ENCODE measurements at places on chromosomes 13 and 19.

- H3K27me3 ChIP-seq = no peaks in the 10 kb centered on the region
- DNase-seq = no peak
- H3K4me1 ChIP-seq = peaks cover 54% of the 10 kb centered on the region
- H3K36me3 ChIP-seq = no peaks in the 10 kb centered on the region
Measured at GRCh38 chr19:45117671-45118070, 24.7 kb downstream of the PPP1R37 start.

DNA sequence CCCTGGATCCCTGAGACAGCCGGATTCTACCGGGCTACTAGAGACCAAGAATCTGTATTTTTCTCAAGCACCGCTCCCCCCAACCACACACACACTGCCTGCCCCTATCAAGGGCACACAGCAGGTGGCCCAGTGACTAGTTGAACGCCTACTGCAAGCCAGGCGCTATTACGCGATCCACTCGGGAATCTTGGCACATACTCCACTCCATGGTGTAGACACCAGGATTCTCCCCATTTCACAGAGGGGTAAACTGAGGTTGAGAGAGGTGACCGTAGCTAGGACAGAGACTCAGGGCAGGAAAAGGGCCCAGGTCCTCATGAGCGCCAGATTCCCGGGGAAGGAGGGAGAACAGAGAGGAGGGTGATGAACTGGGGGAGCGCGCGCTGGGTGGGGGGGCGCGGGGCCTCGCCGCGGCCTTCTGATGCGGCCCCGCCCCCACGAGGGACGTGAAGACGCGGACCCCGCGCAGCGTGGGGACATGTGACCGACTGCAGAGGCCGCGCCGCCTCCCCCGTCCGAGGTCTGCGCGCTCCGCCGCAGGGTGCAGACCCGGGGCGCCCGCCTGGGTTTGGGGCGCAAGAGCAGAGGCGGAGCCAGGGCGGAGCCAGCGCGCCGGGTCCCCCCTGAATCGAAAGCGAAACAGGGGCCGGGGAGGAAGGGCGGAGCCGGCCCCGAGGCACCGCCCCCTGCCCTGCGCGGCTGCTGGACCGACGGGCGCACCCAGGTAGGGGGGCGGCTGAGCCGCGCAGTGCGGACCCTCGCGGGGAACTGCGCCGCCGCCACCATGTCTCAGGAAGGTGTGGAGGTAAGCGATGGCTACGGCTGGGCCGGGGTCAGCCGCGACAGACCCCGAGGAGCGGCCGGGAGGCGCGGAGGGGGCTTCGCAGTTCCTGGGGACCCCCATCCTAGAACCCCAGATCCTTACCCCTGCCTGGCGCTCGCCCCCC, at the start of gene SHFL:
Gene SHFL (plus strand): TSS at position 677 of the 950 bp plus-strand sequence. CDS start 111 bp downstream, at position 788.
- DNase-seq = peak; percentile 93
- no peaks in the 10 kb centered on the region for H3K27me3 ChIP-seq
- H3K27ac ChIP-seq = peak within 1 kb of the TSS; percentile 87

DNA sequence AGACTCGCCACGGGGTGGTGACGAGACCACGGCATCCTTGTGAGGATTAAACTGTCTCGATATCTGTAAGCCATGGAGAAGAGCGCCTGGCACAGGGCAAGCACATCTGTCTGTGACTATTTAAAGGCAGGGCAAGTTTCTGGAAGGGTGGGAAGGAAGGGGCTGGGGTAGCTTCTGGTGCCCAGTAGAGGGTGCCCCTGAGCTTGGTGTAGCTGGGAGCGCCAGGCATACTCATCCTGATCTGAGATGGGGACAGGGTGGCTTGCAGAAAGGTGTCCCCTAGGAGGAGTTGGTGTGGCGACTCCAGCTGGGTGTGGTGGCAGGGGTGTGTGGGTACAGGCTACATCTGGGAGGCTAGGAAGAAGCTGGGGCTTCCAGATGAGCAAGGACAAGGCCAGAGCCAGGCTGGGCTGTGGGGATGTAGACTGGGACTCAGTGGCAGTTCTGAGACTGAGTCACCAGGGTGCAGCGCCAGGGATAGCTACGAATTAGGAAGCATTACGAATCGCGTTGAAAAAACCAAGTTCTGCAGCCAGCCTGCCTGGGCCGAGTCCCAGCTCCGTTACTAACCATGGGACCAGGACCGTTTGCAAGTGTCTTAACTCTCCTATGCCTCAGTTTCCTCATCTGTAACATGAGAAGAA, 23.1 kb upstream of the ASPDH start:
- H3K27me3 ChIP-seq = no peaks in the 10 kb centered on the region
- DNase-seq = no peak
- H3K4me3 ChIP-seq = no peak overlapping the region
- no peaks in the 10 kb centered on the region for H3K36me3 ChIP-seq
- H3K27ac ChIP-seq = no peak overlapping the region

DNA sequence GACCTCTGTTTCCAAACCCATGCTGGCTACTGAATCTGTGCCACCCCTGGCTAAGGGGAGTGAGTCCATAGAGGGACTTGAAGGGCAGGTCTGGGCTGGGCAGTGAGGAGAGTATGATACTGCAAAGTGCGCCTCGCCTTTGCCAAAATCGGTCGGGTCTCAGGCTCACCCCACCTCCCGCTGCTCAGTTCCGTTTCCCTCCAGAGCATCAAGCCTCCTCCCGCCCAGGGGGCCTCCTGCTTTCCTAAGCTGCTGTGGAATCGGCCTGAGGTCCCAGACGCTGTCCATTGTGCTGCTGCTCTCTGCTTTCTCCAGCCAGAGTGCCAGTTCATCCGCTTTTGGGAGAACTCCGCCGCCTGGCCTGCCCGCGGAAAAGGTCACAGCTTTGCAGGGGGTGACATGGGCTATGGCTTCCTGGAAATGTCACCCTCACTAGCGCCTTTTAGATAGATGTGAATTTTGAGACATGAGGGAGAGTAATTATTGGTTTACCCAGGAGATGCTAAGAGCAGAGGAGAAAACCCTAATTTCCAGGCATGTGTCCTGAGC, 1418.4 kb downstream of the UQCRFS1 start:
- H3K4me1 ChIP-seq = peaks cover 18% of the 10 kb centered on the region
- H3K36me3 ChIP-seq = peaks cover 10% of the 10 kb centered on the region
- peak overlapping the region; percentile 81 for H3K27ac ChIP-seq
- H3K4me3 ChIP-seq = peak overlapping the region; percentile 76
- no peaks in the 10 kb centered on the region for H3K27me3 ChIP-seq

DNA sequence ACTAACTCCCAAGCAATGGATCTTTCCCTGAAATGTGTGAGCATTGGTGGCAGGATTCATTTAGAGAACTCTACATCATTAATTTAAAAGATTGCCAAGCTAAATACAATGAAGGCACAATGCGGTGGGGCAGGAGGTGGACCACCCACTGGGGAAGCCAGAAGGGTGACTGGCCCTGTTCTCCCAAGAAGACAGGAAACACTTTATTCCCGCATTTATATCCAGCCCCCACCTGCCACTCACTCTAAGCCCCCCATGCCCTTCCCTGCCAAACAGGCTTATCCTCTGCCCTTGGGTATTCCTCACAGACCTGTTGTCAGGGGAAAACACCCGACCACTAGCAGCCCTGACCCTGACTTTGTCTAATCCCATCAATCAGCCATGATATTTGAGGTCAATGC, 189.1 kb upstream of the UBL3 start:
- DNase-seq = no peak
- no peak overlapping the region for H3K27ac ChIP-seq
- H3K4me3 ChIP-seq = no peak overlapping the region

DNA sequence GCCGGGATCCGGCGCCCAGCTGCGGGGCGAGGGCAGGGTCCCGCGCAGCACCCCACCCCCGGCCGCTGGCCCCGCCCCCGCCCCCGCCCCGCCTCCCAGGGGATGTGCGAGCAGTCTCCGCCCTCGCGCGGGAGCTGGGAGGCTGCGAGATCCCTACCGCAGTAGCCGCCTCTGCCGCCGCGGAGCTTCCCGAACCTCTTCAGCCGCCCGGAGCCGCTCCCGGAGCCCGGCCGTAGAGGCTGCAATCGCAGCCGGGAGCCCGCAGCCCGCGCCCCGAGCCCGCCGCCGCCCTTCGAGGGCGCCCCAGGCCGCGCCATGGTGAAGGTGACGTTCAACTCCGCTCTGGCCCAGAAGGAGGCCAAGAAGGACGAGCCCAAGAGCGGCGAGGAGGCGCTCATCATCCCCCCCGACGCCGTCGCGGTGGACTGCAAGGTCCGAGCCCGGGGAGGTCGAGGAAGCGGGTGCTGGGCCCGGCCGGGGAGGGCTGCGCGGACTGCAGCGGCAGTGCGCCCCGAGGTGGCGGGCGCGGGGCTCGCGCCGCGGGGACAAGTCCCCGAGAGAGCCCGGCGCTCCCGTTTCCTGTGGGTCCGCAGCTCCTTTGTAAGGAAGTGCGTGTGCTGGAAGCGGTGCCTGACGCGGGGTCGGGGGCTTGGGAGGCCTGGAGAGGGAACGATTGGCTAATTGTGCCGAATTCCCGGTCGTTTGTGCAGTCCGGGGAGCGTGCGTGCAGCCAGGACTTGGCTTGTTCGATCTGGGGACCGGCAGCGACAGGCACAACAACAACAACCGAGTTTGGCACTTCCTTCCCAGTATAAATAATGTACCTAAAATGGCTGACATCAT, at the start of gene ITM2B:
Gene ITM2B (plus strand): TSS at position 161 of the 843 bp plus-strand sequence. CDS start 155 bp downstream, at position 316.
- peak within 1 kb of the TSS; percentile 97 for H3K27ac ChIP-seq
- H3K36me3 ChIP-seq = peaks cover 5% of the 10 kb centered on the region
- DNase-seq = peak; percentile 62
- H3K27me3 ChIP-seq = no peaks in the 10 kb centered on the region
- peaks cover 15% of the 10 kb centered on the region for H3K4me1 ChIP-seq
- H3K4me3 ChIP-seq = peak within 1 kb of the TSS; percentile 96

DNA sequence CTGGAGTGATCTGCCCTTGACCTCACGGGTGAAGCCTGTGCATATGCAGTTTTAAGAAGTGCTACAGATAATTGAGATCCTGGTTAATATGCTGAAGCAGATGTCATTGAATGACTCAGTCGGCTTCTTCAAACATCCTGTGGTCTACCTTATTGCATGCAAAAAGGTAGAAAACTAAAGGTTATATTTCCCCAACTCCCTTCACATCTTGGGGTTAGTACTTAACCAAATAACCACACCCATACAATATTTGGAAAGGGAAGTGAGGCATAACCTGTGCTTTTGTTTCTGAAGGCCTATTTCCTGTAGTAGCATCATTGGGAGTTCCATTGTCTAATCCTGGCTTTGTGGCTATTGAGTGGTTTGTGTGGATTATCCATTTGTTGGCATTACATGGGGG, 58.3 kb downstream of the RAP2A start:
- no peaks in the 10 kb centered on the region for H3K4me1 ChIP-seq
- H3K27me3 ChIP-seq = peaks cover 3% of the 10 kb centered on the region
- no peak overlapping the region for H3K27ac ChIP-seq
- no peak overlapping the region for H3K4me3 ChIP-seq

GRCh38 chr13:88103824-88104223, 432.7 kb downstream of the SLITRK5 start:
- H3K27me3 ChIP-seq = no peaks in the 10 kb centered on the region
- DNase-seq = no peak
- no peaks in the 10 kb centered on the region for H3K36me3 ChIP-seq
- H3K4me1 ChIP-seq = no peaks in the 10 kb centered on the region

GRCh38 chr19:18489627-18490184, 32.2 kb downstream of the ELL start:
- H3K36me3 ChIP-seq = no peaks in the 10 kb centered on the region
- no peak overlapping the region for H3K27ac ChIP-seq
- no peaks in the 10 kb centered on the region for H3K27me3 ChIP-seq
- DNase-seq = no peak
- peaks cover 96% of the 10 kb centered on the region for H3K4me1 ChIP-seq

- H3K4me3 ChIP-seq = no peak overlapping the region
- no peaks in the 10 kb centered on the region for H3K36me3 ChIP-seq
- DNase-seq = no peak
- no peaks in the 10 kb centered on the region for H3K4me1 ChIP-seq
- H3K27ac ChIP-seq = no peak overlapping the region
- no peaks in the 10 kb centered on the region for H3K27me3 ChIP-seq
Measured at GRCh38 chr13:33644581-33645543, 173.1 kb upstream of the RFC3 start.

GRCh38 chr13:29081036-29081435, 260.9 kb downstream of the MTUS2 start:
- no peak overlapping the region for H3K27ac ChIP-seq
- no peaks in the 10 kb centered on the region for H3K27me3 ChIP-seq
- H3K4me1 ChIP-seq = no peaks in the 10 kb centered on the region
- peak; percentile 63 for DNase-seq

DNA sequence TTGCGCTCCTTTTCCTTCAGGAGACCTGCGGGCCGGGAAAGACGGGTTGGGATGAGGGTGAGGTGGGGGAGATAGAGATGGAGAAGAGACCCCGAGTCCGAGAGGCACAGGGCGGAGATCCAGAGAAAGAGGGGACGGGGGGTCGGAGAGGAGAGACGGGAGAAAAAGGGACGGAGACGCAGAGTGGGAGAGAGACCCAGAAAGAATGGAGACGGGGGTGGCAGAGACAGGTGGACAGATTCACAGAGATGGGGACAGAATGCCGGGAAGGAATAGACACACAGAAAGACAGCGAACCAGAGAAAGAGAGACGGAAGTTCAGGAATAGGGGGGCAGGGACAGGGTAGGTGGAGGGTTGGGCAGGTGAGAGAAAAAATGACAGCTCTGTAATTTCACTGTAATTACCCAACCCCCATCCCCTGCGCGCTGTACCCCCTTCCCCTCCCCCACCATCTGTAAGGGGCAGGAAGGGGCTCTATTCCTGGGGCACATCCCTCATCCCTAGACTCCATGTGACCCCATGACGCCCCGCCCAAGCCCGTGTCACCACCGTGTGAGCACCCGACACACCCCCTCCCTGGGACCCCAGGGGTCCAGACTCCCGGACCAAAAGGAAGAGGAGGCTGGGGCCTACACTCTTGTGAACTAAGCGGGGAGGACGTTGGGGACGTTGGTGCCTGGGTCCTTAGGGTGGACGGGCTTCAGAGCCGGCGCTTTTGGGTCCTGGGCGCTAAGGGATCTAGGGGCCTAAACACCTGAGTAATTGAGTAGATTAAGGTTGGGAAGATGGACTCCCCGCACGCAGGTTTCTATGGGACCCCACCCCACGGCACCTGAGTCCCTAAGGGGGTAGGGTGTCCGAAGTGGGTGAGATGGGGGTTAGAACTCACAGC, 967 bp downstream of the DBP start:
- H3K27ac ChIP-seq = peak overlapping the region; percentile 56
- H3K4me3 ChIP-seq = peak overlapping the region; percentile 72
- H3K4me1 ChIP-seq = peaks cover 59% of the 10 kb centered on the region
- H3K27me3 ChIP-seq = no peaks in the 10 kb centered on the region

DNA sequence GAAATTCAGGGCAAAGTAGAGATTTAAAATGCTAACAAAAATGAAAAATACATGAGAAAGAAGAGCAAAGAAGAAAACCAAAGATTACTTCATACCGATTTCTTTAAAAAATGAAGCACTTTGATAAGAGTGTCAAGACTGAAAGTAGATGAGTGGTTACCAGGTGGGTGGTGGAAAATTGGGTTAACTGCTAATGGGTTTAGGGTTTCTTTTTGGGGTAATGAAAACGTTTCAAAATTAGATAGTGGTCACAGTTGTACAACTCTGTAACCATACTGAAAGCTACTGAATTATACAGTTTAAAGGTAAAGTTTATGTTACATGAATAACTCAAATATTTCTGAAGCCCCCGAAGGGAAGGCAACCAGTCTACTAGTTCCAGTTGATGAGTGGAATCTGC, 179.4 kb downstream of the NDFIP2 start:
- H3K27ac ChIP-seq = no peak overlapping the region
- DNase-seq = no peak
- no peaks in the 10 kb centered on the region for H3K4me1 ChIP-seq
- H3K4me3 ChIP-seq = no peak overlapping the region
- H3K36me3 ChIP-seq = no peaks in the 10 kb centered on the region

All from natural killer cell (primary cell).